ENCODE measurements at places on chromosomes 4 and X. TPM values are rescaled to one million over a fixed set of nuclear protein-coding genes. Genes with fewer than 3 reads are reported as not detected.

GRCh38 chrX:75746891-75747639 is 38.0 kb downstream of the MAGEE2 start:
- no peaks in the 10 kb centered on the region for H3K27me3 ChIP-seq
- H3K4me1 ChIP-seq = peaks cover 4% of the 10 kb centered on the region
- DNase-seq = peak; percentile 14
- H3K27ac ChIP-seq = peak overlapping the region; percentile 68
- H3K36me3 ChIP-seq = peaks cover 25% of the 10 kb centered on the region

DNA sequence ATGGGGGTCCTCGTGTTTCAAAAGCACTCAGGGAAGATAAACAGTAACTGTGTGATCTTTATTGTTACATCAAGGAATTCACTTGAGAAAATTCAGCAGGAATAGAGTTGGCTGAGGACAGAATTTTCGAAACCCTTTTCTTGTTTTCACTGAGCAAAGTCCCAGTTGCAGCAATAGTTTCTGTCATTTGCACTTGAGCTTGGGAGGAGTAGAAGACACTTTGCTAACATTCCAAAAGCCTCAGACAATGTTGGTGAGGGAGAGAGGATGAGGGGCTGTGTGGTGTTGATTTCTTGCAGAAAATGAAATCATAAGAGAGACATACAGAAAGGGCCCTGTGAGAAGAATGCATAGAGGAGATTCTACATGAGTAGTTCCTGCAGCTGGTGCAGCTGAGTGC is 151.9 kb upstream of the DIPK2B start:
- no peak overlapping the region for H3K4me3 ChIP-seq
- no peak overlapping the region for H3K27ac ChIP-seq
- H3K4me1 ChIP-seq = no peaks in the 10 kb centered on the region
- no peaks in the 10 kb centered on the region for H3K27me3 ChIP-seq

DNA sequence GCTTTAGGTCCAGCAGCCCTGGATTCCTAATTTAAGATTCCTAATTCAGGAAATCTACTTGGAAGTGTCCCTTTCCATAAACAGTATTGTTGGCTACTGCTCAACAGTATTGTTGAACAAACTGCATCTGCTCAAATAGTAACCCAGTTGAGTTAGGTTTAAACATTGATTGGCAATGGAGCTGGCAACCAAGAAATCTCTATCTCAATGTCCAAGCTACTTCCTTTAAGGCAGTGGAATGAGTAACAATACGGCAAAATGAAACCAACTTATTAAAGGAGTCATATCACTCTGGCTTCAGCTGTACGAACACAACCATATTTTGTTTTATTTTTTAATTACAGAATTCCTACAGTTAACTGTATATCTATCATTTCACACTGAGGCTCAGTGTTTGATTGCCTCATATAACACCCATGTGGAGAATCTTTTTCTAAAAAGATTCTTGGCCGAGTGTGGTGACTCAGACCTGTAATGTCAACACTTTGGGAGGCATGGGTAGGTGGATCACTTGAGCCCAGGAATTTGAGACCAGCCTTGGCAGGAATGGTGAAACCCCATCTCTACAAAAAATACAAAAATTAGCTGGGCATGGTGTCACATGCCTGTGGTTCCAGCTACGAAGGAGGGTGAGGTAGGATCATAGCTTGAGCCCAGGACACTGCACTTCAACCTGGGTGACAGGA is 71.7 kb upstream of the IL13RA1 start:
- no peak overlapping the region for H3K4me3 ChIP-seq
- peaks cover 3% of the 10 kb centered on the region for H3K36me3 ChIP-seq
- no peak for DNase-seq
- H3K27ac ChIP-seq = no peak overlapping the region

Gene KIF4A
- total RNA-seq = 18.0 TPM

DNA sequence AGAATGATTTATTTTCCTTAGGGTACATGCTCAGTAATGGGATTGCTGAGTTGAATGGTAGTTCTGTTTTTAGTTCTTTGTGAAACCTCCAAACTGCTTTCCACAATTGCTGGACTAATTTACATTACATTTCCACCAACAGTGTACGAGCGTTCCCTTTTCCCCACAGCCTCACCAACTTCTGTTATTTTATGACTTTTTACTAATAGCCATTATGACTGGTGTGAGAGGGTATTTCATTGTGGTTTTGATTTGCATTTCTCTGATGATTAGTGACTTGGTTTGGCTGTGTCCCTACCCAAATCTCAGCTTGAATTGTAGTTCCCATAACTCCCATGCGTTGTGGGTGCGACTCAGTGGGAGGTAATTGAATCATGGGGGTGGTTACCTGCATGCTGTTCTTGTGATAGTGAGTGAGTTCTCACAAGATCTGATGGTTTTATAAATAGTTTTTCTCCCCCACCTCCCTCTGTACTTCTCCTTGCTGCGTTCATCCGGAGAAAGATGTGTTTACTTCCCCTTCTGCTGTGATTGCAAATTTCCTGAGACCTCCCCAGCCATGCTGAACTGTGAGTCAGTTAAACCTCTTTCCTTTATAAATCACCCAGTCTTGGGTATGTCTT is 95.1 kb downstream of the GBA3 start:
- no peak for DNase-seq
- no peaks in the 10 kb centered on the region for H3K27me3 ChIP-seq
- no peaks in the 10 kb centered on the region for H3K36me3 ChIP-seq

- H3K36me3 ChIP-seq = no peaks in the 10 kb centered on the region
- peak; percentile 15 for DNase-seq
- H3K27ac ChIP-seq = no peak overlapping the region
- H3K4me1 ChIP-seq = no peaks in the 10 kb centered on the region
- H3K4me3 ChIP-seq = no peak overlapping the region
- no peaks in the 10 kb centered on the region for H3K27me3 ChIP-seq
Measured at GRCh38 chrX:112147206-112147605, 64.6 kb upstream of the TRPC5 start.

DNA sequence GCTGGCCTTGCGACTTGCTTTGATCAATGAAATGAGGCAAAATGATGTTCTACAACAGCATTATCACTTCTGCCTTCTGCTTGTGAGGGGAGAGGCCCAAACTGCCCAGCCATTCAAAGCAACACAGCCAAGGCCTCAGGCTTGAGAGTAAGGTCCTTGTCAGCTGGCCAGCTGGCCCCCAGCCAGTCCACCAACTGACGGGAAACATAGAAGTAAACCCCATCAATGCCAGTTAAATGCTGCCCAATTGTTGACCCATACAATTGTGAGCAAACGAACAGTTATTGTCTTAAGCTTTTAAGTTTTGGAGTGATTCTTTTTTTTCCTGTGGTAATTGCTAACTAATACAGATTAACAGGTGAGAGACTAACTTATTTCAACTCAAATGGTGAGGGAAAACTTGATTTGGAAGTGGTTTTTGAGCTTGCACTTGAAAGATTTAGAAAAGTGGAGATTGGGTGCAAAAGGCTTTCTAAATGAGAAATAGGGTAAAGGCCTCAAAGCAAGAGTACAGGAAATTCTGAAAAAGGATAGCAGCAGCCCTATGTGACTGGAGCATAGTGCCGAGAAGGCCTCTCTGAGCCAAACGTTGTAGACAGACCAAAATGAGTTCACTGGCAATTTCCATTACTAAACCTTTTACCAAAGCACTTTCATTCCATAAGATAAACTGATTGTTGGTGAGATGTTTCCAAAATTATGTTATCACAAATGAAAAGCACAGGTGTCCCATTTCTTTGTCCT is 66.9 kb downstream of the ARHGEF38 start:
- DNase-seq = no peak
- H3K36me3 ChIP-seq = no peaks in the 10 kb centered on the region
- H3K4me1 ChIP-seq = no peaks in the 10 kb centered on the region
- H3K4me3 ChIP-seq = no peak overlapping the region
- no peaks in the 10 kb centered on the region for H3K27me3 ChIP-seq
- no peak overlapping the region for H3K27ac ChIP-seq

DNA sequence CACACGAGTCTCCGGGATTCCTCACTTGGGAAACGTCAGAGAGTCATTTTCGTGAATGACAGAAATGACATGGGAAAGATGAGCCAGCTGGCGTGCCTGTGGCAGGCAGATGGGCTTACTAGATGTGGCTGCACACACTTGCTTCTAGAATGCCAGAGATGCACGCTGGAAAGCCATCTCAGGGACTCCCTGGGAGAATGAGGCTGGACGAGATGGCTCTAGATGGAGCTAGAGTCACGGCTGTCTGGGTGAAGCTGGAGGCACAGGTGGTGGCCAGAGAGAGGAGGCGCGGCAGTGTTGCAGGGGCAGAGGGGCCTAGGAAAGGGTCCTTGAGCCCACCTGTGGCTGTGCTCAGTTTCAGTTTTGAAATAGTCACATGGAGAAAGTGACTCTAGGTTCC is 26.0 kb downstream of the TKTL1 start:
- peaks cover 6% of the 10 kb centered on the region for H3K4me1 ChIP-seq
- no peak overlapping the region for H3K27ac ChIP-seq
- no peak for DNase-seq
- H3K36me3 ChIP-seq = no peaks in the 10 kb centered on the region

DNA sequence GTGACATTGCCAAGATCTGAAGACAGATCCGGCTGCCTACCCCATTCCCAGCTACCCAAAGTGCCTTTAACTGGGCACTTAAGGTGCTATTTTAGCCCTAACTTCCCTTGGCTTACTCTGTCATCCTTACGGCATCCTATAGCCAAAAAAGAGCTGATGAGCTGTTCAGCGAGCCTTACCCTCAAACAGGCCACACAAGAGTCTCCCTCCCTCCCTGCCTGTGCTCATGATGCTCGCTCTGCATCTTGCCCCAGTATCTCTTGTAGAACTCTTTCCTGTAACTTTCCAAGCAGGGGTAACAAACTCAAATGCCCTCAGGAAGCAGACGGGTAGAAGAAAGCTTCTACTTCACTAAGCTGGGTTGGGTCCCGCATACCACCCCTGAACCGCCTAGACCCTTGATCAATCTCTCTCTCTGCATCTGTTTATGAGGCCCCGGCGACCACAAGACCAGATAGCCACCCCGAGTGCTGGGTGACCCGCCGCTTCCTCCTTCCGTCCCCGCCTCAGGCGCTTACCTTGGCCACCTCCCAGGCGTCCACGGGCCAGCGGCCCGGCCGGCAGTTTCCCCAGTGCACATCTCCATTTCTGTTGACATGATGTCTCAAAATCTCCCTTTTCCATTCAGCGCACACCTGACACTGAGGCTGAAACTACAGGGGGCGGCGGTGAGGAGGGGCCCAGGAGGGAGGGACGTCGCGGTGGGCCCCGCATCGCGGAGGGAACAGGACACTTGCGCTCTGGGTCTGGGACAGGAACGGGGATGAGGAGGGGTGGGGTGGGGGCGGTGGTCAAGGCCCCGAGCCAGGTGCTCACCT is 663 bp downstream of the CXorf38 start:
- H3K36me3 ChIP-seq = peaks cover 11% of the 10 kb centered on the region
- H3K27ac ChIP-seq = peak overlapping the region; percentile 94
- peaks cover 15% of the 10 kb centered on the region for H3K4me1 ChIP-seq
- no peak for DNase-seq

DNA sequence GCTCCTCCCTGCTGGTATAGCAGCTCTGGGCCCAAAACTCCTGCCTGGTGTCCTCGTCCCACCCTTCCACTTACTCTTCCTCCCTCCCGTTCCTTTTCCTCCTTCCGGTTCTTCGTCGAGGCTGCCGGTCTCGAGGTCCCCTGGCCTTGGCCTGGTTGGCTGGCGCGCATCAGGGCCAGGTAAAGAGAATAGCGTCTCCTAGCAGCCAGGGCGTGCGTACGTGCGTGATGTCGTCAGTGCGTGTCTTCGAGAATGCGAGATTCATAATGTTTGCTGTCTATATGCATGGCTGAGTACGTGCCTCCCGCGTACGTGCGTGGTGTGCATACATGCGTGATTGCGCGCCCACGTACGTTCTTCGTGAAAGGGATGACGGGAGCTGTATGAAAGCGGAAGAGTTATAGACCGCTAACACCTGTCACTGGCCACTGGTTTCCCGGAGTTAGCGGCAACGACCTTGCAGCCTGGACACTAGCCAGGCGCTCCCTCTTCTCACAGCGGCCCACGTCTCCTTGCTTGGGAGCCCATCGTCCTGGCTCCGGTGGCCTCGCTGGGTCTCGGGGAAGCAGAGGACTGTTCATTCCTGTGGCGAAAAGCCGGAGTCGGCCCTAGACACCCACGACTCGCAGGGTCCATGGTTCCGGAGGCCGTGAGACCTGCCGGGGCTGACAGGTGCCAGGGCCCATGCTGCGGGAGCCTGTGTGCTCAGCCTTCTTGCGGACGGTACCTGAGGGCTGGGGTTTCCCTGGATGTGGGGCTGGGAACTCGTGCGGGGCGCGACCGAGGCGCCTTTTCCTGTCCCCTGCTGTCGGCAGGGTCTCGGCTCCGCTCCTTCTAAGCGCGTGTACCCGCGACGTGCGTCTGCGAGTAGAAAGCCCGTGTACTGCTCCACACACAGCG is at the start of gene EOLA1:
Gene EOLA1, plus strand, starts transcription at position 392 of the 900 bp plus-strand sequence. CDS start 4,619 bp downstream, outside the sequence.
- H3K27me3 ChIP-seq = no peaks in the 10 kb centered on the region
- peak within 1 kb of the TSS; percentile 88 for H3K4me3 ChIP-seq
- H3K27ac ChIP-seq = peak within 1 kb of the TSS; percentile 98
- no peaks in the 10 kb centered on the region for H3K4me1 ChIP-seq

DNA sequence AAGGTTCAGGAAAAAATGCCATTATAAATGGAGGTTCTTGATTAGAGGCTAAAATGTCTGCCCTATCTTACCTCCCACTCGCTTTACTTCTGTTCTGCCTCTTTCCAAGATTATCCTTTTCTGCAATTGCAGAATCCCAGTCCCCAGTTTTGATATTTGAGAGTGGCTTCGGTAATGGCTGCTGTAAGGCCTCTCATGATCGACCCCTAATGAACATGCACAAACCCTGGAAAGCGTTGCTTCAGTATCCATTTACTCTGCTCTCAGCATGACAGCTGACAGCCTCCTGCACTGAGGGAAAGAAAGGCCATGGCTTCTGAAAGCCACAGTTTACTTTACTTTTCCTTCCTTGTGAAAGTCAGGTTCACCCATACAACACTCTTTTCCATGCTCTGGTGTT is 325.4 kb upstream of the GALNT7 start:
- no peak overlapping the region for H3K4me3 ChIP-seq
- no peaks in the 10 kb centered on the region for H3K27me3 ChIP-seq
- peaks cover 2% of the 10 kb centered on the region for H3K4me1 ChIP-seq
- DNase-seq = no peak
- peak overlapping the region; percentile 34 for H3K27ac ChIP-seq

DNA sequence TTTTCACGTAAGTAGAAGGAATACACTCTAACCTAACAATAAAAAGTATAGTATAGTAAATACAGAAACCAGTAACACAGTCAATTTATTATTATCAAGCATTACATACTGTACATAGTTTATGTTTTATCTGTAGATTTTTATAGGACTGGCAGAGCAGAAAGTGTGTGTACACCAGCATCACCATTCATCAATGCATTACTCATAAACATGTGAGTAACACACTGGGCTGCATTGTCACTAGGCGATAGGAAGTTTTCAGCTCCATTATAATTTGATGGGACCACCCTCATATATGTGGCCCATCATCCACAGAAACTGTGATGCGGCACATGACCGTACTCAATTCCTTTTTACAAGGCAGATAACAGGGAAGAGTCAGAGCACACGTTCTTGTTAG is 137.8 kb upstream of the RBPJ start:
- no peak overlapping the region for H3K27ac ChIP-seq
- H3K36me3 ChIP-seq = peaks cover 2% of the 10 kb centered on the region
- H3K4me1 ChIP-seq = no peaks in the 10 kb centered on the region
- no peak for DNase-seq
- H3K4me3 ChIP-seq = no peak overlapping the region

All from progenitor cell of endocrine pancreas (in vitro differentiated cells).